ENCODE measurements at places on chromosomes 7 and 10. TPM values are rescaled to one million over a fixed set of nuclear protein-coding genes. Genes with fewer than 3 reads are reported as not detected.

DNA sequence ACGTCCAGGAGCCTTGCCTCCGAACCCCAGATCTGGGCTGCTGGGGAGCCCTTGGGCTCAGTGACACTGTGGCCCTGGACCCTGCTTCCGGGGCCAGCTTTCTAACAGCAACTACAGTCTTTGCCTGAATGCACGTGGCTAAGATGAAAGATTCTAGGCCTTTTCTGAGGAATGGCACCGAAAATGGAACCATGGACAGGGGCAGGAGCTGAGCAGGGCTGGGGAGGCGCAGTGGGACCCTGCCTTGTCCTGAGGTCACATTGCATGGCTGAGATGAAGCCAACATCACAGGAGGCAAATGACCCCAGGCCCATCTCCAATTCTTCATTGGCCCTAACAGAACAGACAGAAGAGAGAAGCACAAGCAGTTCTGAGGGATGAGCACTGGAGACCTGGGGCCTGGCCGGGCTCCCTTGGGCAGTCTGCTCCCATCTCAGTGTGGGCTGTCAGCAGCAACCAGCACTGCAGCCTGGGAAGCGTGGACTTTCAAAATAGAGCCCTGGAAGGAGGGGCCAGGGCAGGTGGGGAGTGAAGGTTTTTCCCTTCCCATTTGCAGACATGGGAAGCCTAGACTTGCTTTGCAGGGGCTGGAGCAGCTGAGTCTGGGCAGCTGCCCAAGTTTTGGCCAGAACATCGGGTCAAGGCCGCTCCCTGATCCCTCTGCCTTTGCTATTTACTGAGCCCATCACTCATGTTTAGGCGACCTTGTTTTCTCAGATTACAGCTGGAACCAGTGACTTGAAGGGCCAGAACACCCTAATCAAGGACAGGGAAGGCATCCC, 114.4 kb upstream of the TCERG1L start:
- peaks cover 3% of the 10 kb centered on the region for H3K27me3 ChIP-seq
- H3K27ac ChIP-seq, result no peak overlapping the region

- no peaks in the 10 kb centered on the region for H3K36me3 ChIP-seq
- no peak overlapping the region for H3K27ac ChIP-seq
- H3K4me3 ChIP-seq, result no peak overlapping the region
- H3K4me1 ChIP-seq, result peaks cover 30% of the 10 kb centered on the region
- no peak for DNase-seq
Measured at GRCh38 chr10:73814276-73814895, 3.0 kb upstream of the NDST2 start.

DNA sequence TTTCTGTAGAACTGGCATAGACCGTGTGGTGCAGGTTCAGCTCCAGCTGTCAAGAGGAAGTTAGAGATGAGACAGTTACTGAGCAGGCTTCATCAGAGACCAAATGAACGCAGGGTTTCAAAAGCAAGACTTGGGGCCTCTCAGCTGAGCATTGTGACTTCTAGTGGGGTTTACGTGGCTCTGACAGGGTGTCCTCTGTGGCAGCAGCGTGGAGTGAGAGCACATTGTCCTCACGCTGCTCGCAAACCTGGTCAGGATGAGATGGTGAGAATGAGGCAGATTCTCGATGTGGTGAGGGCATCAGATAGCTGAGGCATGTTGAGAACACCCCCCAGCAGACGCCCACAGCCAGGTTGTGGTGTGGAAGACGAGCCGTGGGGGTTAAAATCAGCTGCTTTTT, 126.0 kb downstream of the DNAJB6 start:
- DNase-seq, result no peak
- no peak overlapping the region for H3K27ac ChIP-seq
- H3K27me3 ChIP-seq, result peaks cover 27% of the 10 kb centered on the region
- no peaks in the 10 kb centered on the region for H3K36me3 ChIP-seq
- H3K4me1 ChIP-seq, result no peaks in the 10 kb centered on the region
- H3K4me3 ChIP-seq, result no peak overlapping the region

GRCh38 chr7:129193892-129194291, 5.5 kb downstream of the SMO start:
- no peaks in the 10 kb centered on the region for H3K36me3 ChIP-seq
- H3K27ac ChIP-seq, result no peak overlapping the region
- H3K27me3 ChIP-seq, result no peaks in the 10 kb centered on the region
- no peak overlapping the region for H3K4me3 ChIP-seq
- H3K4me1 ChIP-seq, result 0 out of 2 replicates have a peak, but pooled peaks cover 9% of the 10 kb centered on the region

- H3K4me3 ChIP-seq, result peak overlapping the region; percentile 81
- DNase-seq, result peak; percentile 72
- no peaks in the 10 kb centered on the region for H3K36me3 ChIP-seq
- no peaks in the 10 kb centered on the region for H3K27me3 ChIP-seq
Measured at GRCh38 chr10:103854686-103855391, 537 bp downstream of the SH3PXD2A start.

GOLGA7B gene
- not detected for total RNA-seq

MOGAT3 gene
- not detected for total RNA-seq
